HFFc6 (cell line): ENCODE measurements at places on chromosomes 2 and 18. TPM values are rescaled to one million over a fixed set of nuclear protein-coding genes. Genes with fewer than 3 reads are reported as not detected.

Gene NCKAP5
- 0.44 to 3.0 TPM (median 0.71 TPM) in 3 replicates for total RNA-seq

Gene FAM117B
- 0.84 to 1.4 TPM (median 0.84 TPM) in 3 replicates for total RNA-seq

Gene POTEJ
- not detected in 3 replicates for total RNA-seq

Gene ABI2
- total RNA-seq, result 74.8 to 82.1 TPM (median 74.9 TPM) in 3 replicates

Gene ADGRF3
- 0.09 and 0.63 TPM in 2 replicates for total RNA-seq

Gene DAPL1
- total RNA-seq, result not detected in 3 replicates

Gene HOXD8
- 3.9 to 5.1 TPM (median 4.5 TPM) in 3 replicates for total RNA-seq

Gene EDAR
- not detected in 3 replicates for total RNA-seq

Gene CGREF1
- total RNA-seq, result not detected in 3 replicates

Gene GDF7
- total RNA-seq, result not detected in 3 replicates

Gene R3HDM1
- total RNA-seq, result 37.3 to 40.3 TPM (median 39.8 TPM) in 3 replicates

Gene PLCD4
- 0.63 to 1.9 TPM (median 0.70 TPM) in 3 replicates for total RNA-seq

Gene FSIP2
- not detected in 2 replicates for total RNA-seq

Gene CD8B2
- not detected in 2 replicates for total RNA-seq

Gene KLHL29
- total RNA-seq, result 8.0 to 8.9 TPM (median 8.3 TPM) in 3 replicates

Gene PLGLB1
- total RNA-seq, result 1.1 TPM in 1 of 3 replicates, not detected in the others

Gene ERBB4
- total RNA-seq, result not detected in 3 replicates

Gene NGEF
- total RNA-seq, result 0.18 and 0.20 TPM in 2 replicates

Gene SIGLEC15
- total RNA-seq, result 0.39 and 0.63 TPM in 2 replicates

Gene DSG1
- not detected in 3 replicates for total RNA-seq

Gene NAGK
- 97.3 to 112 TPM (median 100 TPM) in 3 replicates for total RNA-seq

Gene TTC32
- 3.2 to 4.3 TPM (median 3.9 TPM) in 3 replicates for total RNA-seq

Gene HSBP1L1
- 19.5 to 25.6 TPM (median 19.6 TPM) in 3 replicates for total RNA-seq

Gene PPP1R1C
- total RNA-seq, result 0.46 TPM in 1 of 3 replicates, not detected in the others

Gene RBM44
- 0.10 to 0.20 TPM (median 0.12 TPM) in 3 replicates for total RNA-seq

Gene RTP5
- not detected in 3 replicates for total RNA-seq

Gene GPR35
- total RNA-seq, result 0.21 to 0.23 TPM in 2 of 3 replicates, not detected in the other

Gene C2orf66
- not detected in 2 replicates for total RNA-seq

Gene CFAP65
- not detected in 3 replicates for total RNA-seq

Gene CCDC68
- total RNA-seq, result 0.14 to 1.0 TPM (median 0.37 TPM) in 3 replicates

Gene UGT1A7
- total RNA-seq, result not detected in 3 replicates

Gene PRKAG3
- not detected in 3 replicates for total RNA-seq

Gene MOB4
- 32.3 to 36.1 TPM (median 35.8 TPM) in 3 replicates for total RNA-seq

Gene CRYBA2
- not detected in 3 replicates for total RNA-seq

Gene IL1RL1
- not detected in 3 replicates for total RNA-seq

Gene UGT1A4
- not detected in 2 replicates for total RNA-seq

Gene CCDC93
- 12.1 to 14.5 TPM (median 13.9 TPM) in 3 replicates for total RNA-seq

Gene PRADC1
- total RNA-seq, result 32.7 to 39.4 TPM (median 37.0 TPM) in 3 replicates

Gene RNU2-63P
- total RNA-seq, result 16.1 to 18.8 TPM (median 18.8 TPM) in 3 replicates

Gene ANTXR1
- total RNA-seq, result 116 and 119 TPM in 2 replicates

Gene DCDC2C
- total RNA-seq, result not detected in 3 replicates

Gene CROCC2
- not detected in 3 replicates for total RNA-seq

Gene CTNNA2
- total RNA-seq, result not detected in 3 replicates

Gene RAB3GAP1
- total RNA-seq, result 52.6 to 58.6 TPM (median 58.1 TPM) in 3 replicates

Gene ZNF638
- total RNA-seq, result 56.3 to 63.3 TPM (median 61.7 TPM) in 3 replicates

Gene GAD1
- not detected in 2 replicates for total RNA-seq

Gene VWC2L
- total RNA-seq, result not detected in 3 replicates
